Cardiac ventricle fibroblast (primary cell): ENCODE measurements at places on chromosomes 2 and 18. TPM values are rescaled to one million over a fixed set of nuclear protein-coding genes. Genes with fewer than 3 reads are reported as not detected.

Gene POTEC
- total RNA-seq: not detected in 2 replicates

Gene IRS1
- total RNA-seq: 15.6 and 20.6 TPM in 2 replicates

Gene STON1
- 17.0 and 18.0 TPM in 2 replicates for total RNA-seq

Gene C1QL2
- not detected in 2 replicates for total RNA-seq

Gene SPATA3
- not detected in 2 replicates for total RNA-seq

Gene DNAJC27
- total RNA-seq: 1.9 and 2.9 TPM in 2 replicates

Gene NCKAP1
- 72.5 and 132 TPM in 2 replicates for total RNA-seq

Gene CYTIP
- not detected in 2 replicates for total RNA-seq

Gene RDH14
- total RNA-seq: 38.1 and 39.5 TPM in 2 replicates

Gene MAP3K20
- total RNA-seq: 33.7 and 36.2 TPM in 2 replicates

Gene CARF
- 7.2 and 7.7 TPM in 2 replicates for total RNA-seq

Gene ZNF142
- 11.7 and 13.9 TPM in 2 replicates for total RNA-seq

Gene DNAJC5G
- not detected in 2 replicates for total RNA-seq

Gene GLI2
- total RNA-seq: 4.6 and 5.2 TPM in 2 replicates

Gene SP100
- 78.8 and 88.2 TPM in 2 replicates for total RNA-seq

Gene SP140L
- 5.8 and 7.1 TPM in 2 replicates for total RNA-seq

Gene SEPTIN10
- 74.9 and 85.5 TPM in 2 replicates for total RNA-seq

Gene TANC1
- 30.8 and 33.6 TPM in 2 replicates for total RNA-seq

Gene DSG1
- total RNA-seq: not detected in 2 replicates

Gene IKZF2
- total RNA-seq: 7.6 and 10.6 TPM in 2 replicates

Gene TMEM237
- 12.2 and 16.4 TPM in 2 replicates for total RNA-seq

Gene TFCP2L1
- total RNA-seq: not detected in 2 replicates

Gene PID1
- 35.1 and 37.6 TPM in 2 replicates for total RNA-seq

Gene OTOS
- not detected in 2 replicates for total RNA-seq

Gene C1GALT1C1L
- 0.25 and 0.39 TPM in 2 replicates for total RNA-seq

Gene SLC4A5
- total RNA-seq: 0.34 and 1.7 TPM in 2 replicates

Gene KCNIP3
- total RNA-seq: 14.0 and 14.2 TPM in 2 replicates

Gene TRPM8
- total RNA-seq: not detected in 2 replicates

Gene DPP4
- total RNA-seq: 101 and 106 TPM in 2 replicates

Gene WDR75
- 33.1 and 34.7 TPM in 2 replicates for total RNA-seq

Gene FASTKD2
- 14.7 and 21.5 TPM in 2 replicates for total RNA-seq

Gene NRP2
- total RNA-seq: 8.2 and 13.2 TPM in 2 replicates

Gene SIX2
- total RNA-seq: 130 and 146 TPM in 2 replicates

Gene SNTG2
- 0.78 TPM in 1 of 2 replicates, not detected in the other for total RNA-seq

Gene POTEI
- total RNA-seq: not detected in 2 replicates

Gene KCNJ3
- total RNA-seq: not detected in 2 replicates

Gene LANCL1
- total RNA-seq: 20.7 and 28.6 TPM in 2 replicates

Gene GALNT5
- 10.0 and 11.3 TPM in 2 replicates for total RNA-seq

Gene ANKRD29
- total RNA-seq: 0.50 and 1.4 TPM in 2 replicates

Gene RFTN2
- 16.2 and 18.1 TPM in 2 replicates for total RNA-seq

Gene TLX2
- total RNA-seq: not detected in 2 replicates

Gene SLC30A3
- total RNA-seq: 0.06 and 0.10 TPM in 2 replicates

Gene TGOLN2
- 79.9 and 102 TPM in 2 replicates for total RNA-seq

Gene SERTAD2
- total RNA-seq: 12.8 and 14.0 TPM in 2 replicates

Gene FRZB
- not detected in 2 replicates for total RNA-seq

Gene INPP5D
- 0.10 and 0.94 TPM in 2 replicates for total RNA-seq

Gene ICOS
- total RNA-seq: not detected in 2 replicates

Gene CRYGD
- total RNA-seq: not detected in 2 replicates

Gene CFAP221
- total RNA-seq: not detected in 2 replicates

Gene SOWAHC
- total RNA-seq: 12.4 and 13.6 TPM in 2 replicates

Gene FZD7
- 24.4 TPM in 2 replicates for total RNA-seq

Gene FABP1
- not detected in 2 replicates for total RNA-seq

Gene ERBB4
- not detected in 2 replicates for total RNA-seq

Gene NT5C1B
- total RNA-seq: 0.10 TPM in 1 of 2 replicates, not detected in the other

Gene REG3A
- total RNA-seq: not detected in 2 replicates
